Cardiac muscle cell (in vitro differentiated cells and primary cell): ENCODE measurements at places on chromosomes 16 and 17.

GRCh38 chr16:27465483-27465879 is 63.5 kb downstream of the IL21R start:
- DNase-seq, result no peak

GRCh38 chr16:23016368-23016767 is 132.9 kb downstream of the USP31 start:
- DNase-seq, result no peak

GRCh38 chr16:66612422-66612821 is 7.9 kb downstream of the CMTM3 start:
- no peak for DNase-seq

DNA sequence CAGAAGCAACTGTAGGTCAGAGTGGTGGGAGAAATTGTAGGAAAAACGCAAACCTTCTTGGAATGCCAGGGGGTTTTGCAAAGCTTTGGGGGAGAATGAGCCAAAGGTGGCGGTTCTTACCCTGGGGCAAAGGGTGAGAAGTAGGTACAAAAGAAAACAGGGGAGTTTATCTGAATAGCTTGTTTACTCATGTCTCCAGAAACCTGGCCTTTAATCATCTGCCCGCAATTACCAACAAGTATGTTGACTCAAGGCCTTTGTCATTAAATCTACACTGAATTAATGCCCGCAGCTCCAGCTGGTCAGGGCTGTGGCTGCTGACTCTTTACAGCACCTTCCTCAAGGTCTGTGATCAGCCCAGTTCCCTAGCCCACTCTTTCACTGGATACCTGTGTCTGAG is 320.1 kb downstream of the CBLN1 start:
- DNase-seq, result no peak

DNA sequence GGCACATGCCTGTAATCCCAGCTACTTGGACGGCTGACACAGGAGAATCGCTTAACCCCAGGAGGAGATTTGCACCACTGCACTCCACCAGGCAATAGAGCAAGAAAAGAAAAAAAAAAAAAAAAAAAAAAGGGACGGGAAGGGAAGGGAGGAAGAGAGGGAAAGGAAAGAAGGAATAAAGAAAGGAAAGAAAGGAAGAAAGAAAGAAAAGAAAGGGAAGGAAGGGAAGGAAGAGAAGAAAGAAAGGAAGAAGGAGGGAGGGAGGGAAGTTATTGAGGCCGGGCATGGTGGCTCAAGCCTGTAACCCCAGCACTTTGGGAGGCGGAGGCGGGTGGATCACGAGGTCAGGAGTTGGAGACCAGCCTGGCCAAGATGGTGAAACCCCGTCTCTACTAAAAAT is 50.4 kb upstream of the STAC2 start:
- DNase-seq, result no peak
